ENCODE measurements at places on chromosomes 2 and 18.

DNA sequence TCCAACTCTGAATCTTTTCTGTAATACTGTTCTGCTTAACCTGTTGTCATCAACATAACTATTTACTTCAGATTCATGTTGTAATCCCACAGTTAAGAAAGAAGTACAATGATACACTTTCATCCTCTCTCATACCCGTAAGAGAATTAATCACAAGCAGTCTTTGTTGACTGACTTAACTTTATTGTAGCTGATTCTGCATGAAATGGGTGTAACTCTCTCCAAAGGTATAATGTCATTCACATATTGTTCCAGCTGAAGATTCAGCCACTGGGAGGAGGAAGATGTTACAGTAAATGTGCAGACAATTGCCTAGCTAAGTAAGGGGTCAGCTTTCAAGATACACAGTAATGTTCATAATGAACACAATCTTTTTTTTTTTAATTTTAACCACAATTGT, 13.5 kb upstream of the DSG2 start:
- no peak for DNase-seq

- DNase-seq: no peak
Observed at GRCh38 chr2:52594026-52594425, 1173.6 kb upstream of the CHAC2 start.

- peak; percentile 94 for DNase-seq
Observed at GRCh38 chr2:185433824-185434223, 304.8 kb upstream of the FSIP2 start.

GRCh38 chr2:29806461-29806860, 114.9 kb downstream of the ALK start:
- no peak for DNase-seq

DNA sequence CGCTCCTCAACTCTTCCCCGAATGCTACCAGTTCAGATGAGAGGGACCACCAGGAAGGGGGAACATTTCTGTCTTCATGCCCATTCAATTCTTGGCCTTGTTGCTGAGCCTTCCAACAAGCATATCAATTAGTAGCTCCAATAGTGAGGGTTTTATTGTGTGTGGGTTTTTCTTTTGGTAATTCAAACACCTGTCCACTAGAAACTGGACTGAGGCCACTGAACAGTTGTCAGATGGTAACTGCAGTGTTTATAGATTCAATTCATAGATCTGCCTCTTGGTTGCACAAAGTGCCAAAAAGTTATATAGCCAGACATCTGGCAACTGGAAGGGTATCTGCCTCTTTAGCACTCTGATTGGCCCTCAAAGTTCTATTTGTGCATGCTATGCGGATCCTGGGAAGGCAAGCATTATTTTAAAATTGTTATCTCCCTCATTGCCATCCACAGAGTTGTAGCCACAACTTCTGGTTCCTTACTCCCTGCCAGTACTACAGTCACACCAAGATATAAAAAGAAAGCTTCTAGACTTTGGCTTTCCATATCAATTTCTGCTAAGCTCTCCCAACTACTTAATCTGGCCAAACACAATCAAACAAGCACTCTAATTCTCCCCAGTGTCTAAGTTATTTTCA, 83.3 kb upstream of the ZNF521 start:
- no peak for DNase-seq

DNA sequence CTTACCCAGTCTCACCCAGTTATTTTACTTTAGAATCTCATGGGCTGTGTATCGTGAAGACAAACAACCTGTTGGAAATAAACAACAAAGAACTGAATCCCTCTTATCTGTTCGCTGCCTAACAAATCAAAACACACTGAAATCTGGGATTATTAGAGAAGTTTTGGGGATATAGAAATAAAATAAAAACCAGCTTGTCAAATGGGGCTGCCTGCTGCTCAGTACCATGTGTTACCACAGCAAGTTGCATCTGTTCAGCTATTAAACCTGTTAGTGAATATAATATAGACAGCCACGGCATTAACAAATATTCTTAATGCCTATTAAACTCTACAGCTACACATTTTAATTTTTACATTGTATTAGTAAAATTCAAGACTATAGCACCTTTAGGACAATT, 810.8 kb downstream of the NRXN1 start:
- no peak for DNase-seq

- no peak for DNase-seq
Observed at GRCh38 chr2:233007739-233008138, 5.3 kb downstream of the NGEF start.

DNA sequence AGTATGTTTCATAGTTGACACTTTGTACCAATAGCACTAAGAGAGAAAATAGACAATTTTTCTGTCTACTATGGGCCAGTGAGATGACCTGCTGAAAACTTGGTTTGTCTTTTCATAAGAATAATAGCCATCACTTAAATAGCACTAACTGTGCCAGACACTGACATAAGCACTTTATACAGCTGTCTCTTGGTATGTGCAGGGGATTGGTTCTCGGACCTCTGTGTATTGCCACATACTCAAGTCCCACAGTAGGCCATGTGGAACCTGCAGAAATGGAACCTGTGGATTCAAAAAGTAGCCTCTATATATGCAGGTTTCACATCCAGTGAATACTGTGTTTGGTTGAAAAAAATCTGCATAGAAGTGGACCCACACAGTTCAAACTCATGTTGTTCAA, 126.7 kb downstream of the XRCC5 start:
- no peak for DNase-seq

GRCh38 chr2:85066874-85067351, 66.3 kb upstream of the TCF7L1 start:
- DNase-seq: peak; percentile 88

GRCh38 chr2:185417111-185417510, 321.5 kb upstream of the FSIP2 start:
- no peak for DNase-seq

GRCh38 chr2:23814963-23815362, 112.0 kb downstream of the ATAD2B start:
- DNase-seq: no peak

GRCh38 chr18:31506024-31506742, 8.2 kb downstream of the DSG2 start:
- DNase-seq: peak; percentile 47

GRCh38 chr2:79554899-79555298, 42.0 kb downstream of the CTNNA2 start:
- DNase-seq: no peak

Data from fibroblast of lung (primary cell).